ENCODE measurements at places on chromosomes 11 and 22.

GRCh38 chr11:73230931-73231330 lies 12.8 kb downstream of the P2RY2 start:
- no peaks in the 10 kb centered on the region for H3K27me3 ChIP-seq
- DNase-seq = no peak
- peaks cover 12% of the 10 kb centered on the region for H3K4me1 ChIP-seq
- no peak overlapping the region for H3K4me3 ChIP-seq

DNA sequence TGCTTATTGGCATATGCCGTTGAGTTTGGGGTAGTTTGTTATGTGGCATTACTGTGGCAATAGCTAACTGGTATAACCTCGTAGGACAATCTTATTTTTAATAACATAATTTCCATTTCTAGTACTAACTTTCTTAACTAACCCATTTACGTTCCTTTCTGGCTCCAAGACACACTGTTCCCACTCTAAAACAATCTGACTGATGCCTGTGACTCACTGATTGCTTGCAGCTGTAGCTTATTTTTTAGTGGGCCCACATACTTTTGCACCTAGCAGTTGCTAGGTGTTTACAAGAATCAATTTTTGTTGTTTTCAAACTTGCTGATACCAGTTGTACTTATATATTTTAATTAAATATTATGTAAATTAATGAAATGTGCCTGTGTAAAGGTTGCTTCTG lies 52.2 kb downstream of the FAT3 start:
- DNase-seq = no peak
- H3K4me1 ChIP-seq = no peaks in the 10 kb centered on the region
- H3K36me3 ChIP-seq = no peaks in the 10 kb centered on the region
- H3K27me3 ChIP-seq = no peaks in the 10 kb centered on the region
- H3K27ac ChIP-seq = no peak overlapping the region

GRCh38 chr22:40728731-40729189 lies 49.5 kb downstream of the MCHR1 start:
- H3K27ac ChIP-seq = no peak overlapping the region
- H3K4me1 ChIP-seq = peaks cover 15% of the 10 kb centered on the region
- H3K36me3 ChIP-seq = no peaks in the 10 kb centered on the region
- no peaks in the 10 kb centered on the region for H3K27me3 ChIP-seq
- H3K4me3 ChIP-seq = no peak overlapping the region
- peak; percentile 62 for DNase-seq

DNA sequence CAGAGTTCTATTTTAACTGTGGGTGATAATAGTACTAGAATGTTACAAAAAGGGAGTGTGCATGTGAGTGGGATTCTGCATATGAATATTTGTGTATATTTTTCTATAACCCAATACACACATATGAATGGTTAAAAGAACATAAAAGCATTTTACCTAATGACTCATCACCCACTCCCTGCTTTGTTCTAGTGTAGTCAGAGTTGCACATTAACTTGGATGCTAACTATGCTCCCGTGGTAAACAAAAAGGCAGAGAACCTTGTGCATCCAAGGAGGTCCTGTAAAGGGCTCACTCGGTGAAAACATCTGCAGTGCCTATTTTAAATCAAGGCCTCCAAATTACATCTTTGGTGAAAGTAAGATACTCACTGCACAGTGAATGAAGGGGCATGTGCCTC lies 1289.4 kb downstream of the LRRC4C start:
- no peaks in the 10 kb centered on the region for H3K27me3 ChIP-seq
- no peak overlapping the region for H3K4me3 ChIP-seq
- DNase-seq = no peak

DNA sequence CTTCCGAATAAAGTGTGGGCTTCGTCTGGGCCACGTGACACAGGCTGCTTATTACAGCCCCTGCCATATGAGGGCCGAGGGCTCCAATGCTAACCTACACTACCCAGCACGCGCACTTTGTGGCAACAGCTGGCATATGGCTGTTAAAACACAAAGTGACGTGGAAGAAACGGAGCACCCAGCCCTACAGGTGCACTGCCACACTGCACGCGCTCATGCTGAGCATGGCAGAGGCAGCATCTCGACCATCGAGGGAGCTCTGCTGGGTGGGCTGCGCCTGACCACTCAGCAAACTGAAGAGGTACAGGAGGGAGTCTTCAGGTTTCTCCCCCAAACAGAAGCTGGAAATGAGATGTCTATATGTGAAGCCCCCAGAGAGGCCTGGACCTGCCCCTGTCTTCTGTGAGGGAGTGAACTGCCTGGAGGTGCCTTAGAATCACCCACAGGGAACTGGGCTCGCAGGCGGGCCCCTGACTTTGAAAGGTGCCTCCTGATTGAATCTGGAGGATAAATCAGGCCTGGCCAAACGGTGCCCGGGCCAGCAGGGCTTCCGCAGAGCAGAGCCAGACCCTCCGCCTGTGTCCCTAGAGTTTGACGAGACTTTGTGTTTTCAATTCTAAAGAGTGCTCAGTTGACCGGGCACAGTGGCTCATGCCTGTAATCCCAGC lies 18.3 kb downstream of the TSSC4 start:
- H3K36me3 ChIP-seq = no peaks in the 10 kb centered on the region
- no peak for DNase-seq
- H3K27me3 ChIP-seq = peaks cover 5% of the 10 kb centered on the region
- H3K4me3 ChIP-seq = no peak overlapping the region
- H3K4me1 ChIP-seq = peaks cover 9% of the 10 kb centered on the region

DNA sequence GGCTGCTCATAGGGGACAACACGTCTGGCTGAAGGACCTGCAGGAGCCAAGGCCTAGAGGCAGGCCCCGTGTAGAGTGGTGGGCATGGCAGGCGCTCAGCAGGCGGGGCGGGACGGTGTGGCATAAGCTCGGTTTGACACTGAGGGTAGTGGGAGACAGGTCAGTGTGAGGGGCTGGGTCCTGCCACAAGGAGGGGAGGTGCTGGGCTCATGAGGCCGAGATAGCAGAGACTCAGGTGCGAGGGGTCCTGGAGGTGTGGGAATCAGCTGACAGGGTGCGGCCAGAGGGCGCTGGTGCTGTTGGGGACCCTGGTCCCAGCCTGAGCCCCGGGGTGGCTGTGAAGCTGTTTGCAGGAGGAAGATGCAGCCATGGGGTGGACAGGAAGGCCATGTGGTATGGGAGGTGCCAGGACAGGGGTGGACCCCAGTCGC lies 6.7 kb downstream of the SLC22A12 start:
- H3K27me3 ChIP-seq = no peaks in the 10 kb centered on the region
- no peak for DNase-seq
- H3K36me3 ChIP-seq = no peaks in the 10 kb centered on the region
- no peak overlapping the region for H3K4me3 ChIP-seq

DNA sequence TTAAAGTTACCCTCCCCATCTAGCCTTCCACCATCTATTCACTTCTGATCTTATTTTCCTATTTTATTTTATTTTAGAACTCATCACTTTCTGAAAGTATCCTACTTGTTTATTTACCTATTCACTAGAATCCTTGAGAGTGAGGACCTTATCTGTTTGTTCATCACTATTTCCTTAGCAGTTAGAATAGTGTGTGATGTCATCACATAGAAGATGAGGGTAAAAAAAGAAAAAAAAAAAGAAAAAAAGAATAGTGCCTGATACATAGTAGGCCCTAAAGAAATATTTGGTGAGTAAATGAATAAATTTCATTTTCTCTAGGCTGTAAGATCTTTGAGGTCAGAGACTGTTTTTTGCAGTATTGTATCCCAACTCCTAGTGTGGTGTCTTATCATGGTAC lies 36.7 kb downstream of the PAAF1 start:
- DNase-seq = no peak
- peaks cover 93% of the 10 kb centered on the region for H3K36me3 ChIP-seq
- H3K27ac ChIP-seq = no peak overlapping the region
- no peaks in the 10 kb centered on the region for H3K4me1 ChIP-seq
- no peaks in the 10 kb centered on the region for H3K27me3 ChIP-seq
- no peak overlapping the region for H3K4me3 ChIP-seq

DNA sequence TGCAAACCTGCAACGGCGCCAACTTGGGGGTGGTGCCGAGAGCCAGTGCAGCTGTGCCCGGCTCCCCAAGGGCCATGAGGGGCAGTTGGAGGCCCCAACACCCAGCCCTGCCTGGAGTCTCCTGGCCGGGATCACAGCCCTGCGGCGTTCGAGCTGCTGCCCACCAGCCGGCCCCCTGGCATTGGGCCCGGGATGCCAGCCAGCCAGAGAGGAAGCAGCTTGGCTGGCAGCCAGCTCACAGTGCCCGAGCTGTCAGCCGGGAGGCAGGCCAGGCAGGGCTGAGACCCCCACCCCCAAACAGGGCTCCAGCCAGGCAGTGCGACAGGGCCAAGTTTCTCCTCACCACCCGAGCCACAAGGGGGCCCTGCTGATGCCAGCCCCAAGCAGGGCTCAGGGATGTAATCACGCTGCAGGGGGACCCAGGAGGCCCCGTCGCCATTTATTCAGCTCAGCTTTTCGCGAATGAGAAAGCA lies 26.0 kb upstream of the TCF20 start:
- H3K36me3 ChIP-seq = no peaks in the 10 kb centered on the region
- no peak overlapping the region for H3K27ac ChIP-seq
- no peaks in the 10 kb centered on the region for H3K27me3 ChIP-seq
- H3K4me3 ChIP-seq = no peak overlapping the region
- peaks cover 20% of the 10 kb centered on the region for H3K4me1 ChIP-seq

- no peaks in the 10 kb centered on the region for H3K27me3 ChIP-seq
- H3K27ac ChIP-seq = peak overlapping the region; percentile 89
- H3K4me3 ChIP-seq = no peak overlapping the region
- no peaks in the 10 kb centered on the region for H3K36me3 ChIP-seq
- peaks cover 82% of the 10 kb centered on the region for H3K4me1 ChIP-seq
These were observed 75.1 kb upstream of the ARFGAP3 start for GRCh38 chr22:42932197-42932519.

GRCh38 chr11:66904561-66904960 lies 47.7 kb downstream of the LRFN4 start:
- no peak overlapping the region for H3K27ac ChIP-seq
- no peaks in the 10 kb centered on the region for H3K36me3 ChIP-seq
- no peaks in the 10 kb centered on the region for H3K27me3 ChIP-seq
- H3K4me1 ChIP-seq = peaks cover 5% of the 10 kb centered on the region
- DNase-seq = no peak
- H3K4me3 ChIP-seq = no peak overlapping the region

DNA sequence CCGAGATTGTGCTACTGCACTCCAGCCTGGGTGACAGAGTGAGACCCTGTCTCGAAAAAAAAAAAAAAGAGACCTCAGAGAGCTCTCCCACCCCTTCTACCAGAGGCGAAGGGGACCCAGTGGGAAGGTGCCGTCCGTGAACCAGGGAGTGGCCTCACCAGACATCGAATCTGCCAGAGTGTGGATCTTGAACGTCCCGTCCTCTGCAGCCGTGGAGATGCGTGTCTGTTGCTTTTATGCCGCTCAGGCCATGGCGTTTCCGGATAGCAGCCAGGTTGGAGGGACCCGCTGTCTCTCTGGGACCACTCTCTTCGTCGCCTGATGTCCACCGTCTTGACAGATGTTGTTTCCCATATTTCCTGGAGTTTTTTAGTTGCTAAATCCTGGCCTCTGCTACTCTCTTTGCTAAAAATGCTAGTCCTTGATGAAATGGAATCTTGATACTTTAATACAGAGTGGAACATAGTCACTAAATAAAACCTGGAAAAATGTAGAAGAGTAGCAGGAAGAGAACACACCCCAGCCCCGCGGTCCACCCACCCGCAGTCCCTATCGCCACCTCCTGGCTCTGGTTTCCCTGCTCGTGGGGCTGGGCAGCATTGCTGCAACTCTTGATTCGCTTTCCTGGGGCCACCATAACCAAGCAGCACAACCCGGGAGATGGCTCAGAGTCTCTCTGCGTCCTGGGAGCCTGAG lies 12.0 kb upstream of the MUC6 start:
- peaks cover 65% of the 10 kb centered on the region for H3K27me3 ChIP-seq
- no peaks in the 10 kb centered on the region for H3K36me3 ChIP-seq
- H3K4me1 ChIP-seq = peaks cover 27% of the 10 kb centered on the region
- DNase-seq = no peak

DNA sequence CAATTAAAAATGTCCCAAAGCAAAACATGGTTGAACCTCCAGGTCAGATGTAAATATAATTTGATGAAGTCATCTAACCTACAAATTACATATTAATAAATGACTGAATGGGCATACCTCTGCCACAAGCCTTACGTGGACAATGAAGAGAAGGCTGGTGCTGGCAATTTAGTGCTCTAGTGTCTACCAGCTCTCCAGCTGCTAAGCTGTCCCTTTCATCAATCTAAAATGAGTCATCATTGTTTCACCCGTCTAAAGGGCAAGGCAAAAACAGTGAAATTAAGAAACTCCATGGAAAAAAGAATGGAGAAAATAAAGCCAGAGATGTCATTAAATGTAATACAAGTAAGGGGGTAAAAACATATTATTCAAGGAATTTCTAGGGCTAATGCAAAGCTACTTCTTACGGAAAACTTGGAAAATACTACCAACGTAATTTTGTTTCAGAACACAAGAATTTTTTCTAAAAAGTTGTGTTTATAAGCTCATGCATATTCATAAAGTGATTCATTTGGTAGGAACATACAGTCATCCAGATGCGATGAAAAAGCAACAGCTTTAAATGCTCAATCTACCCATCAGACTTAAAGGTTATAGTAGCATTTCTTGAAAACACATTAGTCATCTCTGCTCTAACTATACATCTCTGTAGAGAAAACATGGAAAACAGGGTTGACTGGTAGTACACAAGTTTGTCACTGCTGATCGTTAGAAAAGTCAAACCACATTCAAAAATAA lies 71.5 kb downstream of the SIK3 start:
- H3K27me3 ChIP-seq = no peaks in the 10 kb centered on the region
- peaks cover 20% of the 10 kb centered on the region for H3K4me1 ChIP-seq
- DNase-seq = no peak
- H3K27ac ChIP-seq = no peak overlapping the region
- no peak overlapping the region for H3K4me3 ChIP-seq
- no peaks in the 10 kb centered on the region for H3K36me3 ChIP-seq

- H3K27ac ChIP-seq = no peak overlapping the region
- DNase-seq = no peak
- no peaks in the 10 kb centered on the region for H3K4me1 ChIP-seq
These were observed 135.3 kb downstream of the CCDC34 start for GRCh38 chr11:27227736-27228135.

DNA sequence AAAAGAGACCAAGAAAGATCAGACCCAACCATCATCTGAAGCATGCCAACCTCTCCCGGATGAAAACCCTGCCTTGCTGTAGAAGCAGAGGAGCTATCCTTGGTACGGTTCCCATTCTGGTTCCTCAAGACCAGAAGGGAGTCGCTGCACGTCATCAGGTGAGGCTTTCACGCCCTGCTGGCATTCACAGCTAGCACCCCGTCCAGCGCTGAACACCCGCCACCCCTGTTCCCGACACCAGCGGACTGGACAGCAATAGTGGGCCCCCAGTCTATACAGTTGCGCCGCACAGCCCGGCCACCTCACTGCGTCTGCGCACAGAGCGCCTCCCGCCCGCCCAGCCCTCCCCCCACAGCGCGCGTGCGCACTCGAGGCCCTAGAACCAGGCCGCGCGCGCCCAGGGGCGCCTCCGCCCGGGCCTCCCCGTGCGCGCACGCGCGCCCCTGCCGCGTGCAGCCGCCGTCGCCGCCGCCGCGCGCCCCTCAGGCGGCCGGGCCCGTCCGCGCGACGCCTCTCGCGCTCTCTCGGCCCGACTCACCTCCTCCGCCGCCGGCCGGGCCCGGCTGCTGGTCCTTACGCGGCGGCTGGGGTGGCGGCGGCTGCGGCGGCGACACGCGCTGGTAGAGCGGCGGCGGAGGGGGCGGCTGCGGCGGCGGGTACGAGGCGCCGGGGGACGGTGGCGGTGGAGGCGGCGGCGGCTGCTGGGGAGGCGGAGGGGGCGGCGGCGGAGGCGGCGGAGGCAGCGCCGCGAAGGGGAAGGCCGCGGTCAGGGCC lies 706 bp downstream of the SF1 start:
- H3K4me3 ChIP-seq = peak overlapping the region; percentile 96
- H3K4me1 ChIP-seq = peaks cover 53% of the 10 kb centered on the region
- peaks cover 43% of the 10 kb centered on the region for H3K36me3 ChIP-seq
- no peaks in the 10 kb centered on the region for H3K27me3 ChIP-seq
- DNase-seq = peak; percentile 85

GRCh38 chr11:125404157-125404810 lies 91.8 kb downstream of the FEZ1 start:
- peaks cover 5% of the 10 kb centered on the region for H3K4me1 ChIP-seq
- no peaks in the 10 kb centered on the region for H3K36me3 ChIP-seq
- H3K4me3 ChIP-seq = no peak overlapping the region
- H3K27ac ChIP-seq = peak overlapping the region; percentile 43

All from stomach (tissue), 19 donors.